Stimulated activated CD8-positive, alpha-beta memory T cell treated with anti-CD3 and anti-CD28 coated beads, Interleukin-4, amount 100 ng/mL, for 1 hour (primary cell): ENCODE measurements at places on chromosomes 1 and 21.

DNA sequence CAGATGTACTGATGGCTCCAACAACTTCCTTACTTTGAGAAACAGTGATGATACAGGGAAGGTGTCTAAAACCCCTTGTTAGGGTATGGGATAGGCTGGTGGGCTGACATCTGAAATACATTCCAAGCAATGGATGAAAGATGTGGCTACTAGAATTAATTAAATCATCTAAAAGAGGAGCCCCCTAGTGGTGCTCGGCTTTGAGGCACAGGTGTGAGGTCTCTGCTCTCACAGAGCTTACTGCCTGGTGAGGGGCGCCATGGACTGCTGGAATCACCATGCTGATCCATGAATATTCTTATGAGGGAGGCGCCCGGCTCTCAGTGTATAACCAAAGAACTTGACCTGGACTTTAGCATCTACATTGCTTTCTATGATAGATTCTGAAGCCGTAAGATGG is 48.5 kb downstream of the GNG4 start:
- no peak for DNase-seq

DNA sequence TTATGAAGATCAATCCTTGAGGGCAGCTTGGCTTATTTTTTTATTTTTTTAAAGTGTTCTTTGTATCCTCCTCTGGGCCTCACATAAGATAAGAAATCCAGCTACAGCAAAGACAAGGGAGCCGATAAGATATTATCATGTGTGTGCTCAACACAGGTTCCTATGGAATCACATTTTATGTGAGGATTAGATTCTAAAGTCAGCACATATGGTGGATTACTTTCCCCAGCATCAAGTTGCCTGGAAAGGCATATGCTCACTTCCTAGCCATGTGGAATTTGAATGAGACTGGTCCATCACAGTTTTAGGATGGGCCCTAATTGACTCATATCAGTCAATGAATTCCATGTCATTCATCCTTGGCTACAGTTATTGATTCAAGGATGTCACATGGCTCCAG is 456.9 kb upstream of the LRRC7 start:
- no peak for DNase-seq

DNA sequence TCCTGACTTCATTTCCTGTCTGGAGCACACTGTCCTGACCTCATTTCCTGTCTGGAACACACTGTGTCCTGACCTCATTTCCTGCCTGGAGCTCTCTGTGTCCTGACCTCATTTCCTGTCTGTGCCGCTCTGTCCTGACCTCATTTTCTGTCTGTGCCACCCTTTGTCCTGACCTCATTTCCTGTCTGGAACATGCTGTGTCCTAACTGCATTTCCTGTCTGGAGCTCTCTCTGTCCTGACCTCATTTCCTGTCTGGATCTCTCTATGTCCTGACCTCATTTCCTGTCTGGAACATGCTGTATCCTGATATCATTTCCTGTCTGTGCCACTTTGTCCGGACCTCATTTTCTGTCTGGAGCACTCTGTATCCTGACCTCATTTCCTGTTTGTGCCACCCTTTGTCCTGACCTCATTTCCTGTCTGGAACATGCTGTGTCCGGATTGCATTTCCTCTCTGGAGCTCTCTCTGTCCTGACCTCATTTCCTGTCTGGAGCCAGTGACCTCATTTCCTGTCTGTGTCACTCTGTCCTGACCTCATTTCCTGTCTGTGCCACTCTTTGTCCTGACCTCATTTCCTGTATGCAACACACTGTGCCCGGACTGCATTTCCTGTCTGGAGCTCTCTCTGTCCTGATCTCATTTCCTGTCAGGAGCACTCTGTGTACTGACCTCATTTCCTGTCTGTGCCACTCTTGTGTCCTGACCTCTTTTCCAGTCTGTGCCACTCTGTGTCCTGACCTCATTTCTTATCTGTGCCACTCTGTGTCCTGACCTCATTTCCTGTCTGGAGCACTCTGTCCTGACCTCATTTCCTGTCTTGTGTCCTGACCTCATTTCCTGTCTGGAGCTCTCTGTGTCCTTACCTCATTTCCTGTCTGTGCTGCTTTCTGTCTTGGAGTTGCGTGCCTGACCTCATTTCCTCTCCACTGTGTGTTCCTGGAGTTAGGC is 27.6 kb downstream of the SKI start:
- DNase-seq = peak; percentile 47

DNA sequence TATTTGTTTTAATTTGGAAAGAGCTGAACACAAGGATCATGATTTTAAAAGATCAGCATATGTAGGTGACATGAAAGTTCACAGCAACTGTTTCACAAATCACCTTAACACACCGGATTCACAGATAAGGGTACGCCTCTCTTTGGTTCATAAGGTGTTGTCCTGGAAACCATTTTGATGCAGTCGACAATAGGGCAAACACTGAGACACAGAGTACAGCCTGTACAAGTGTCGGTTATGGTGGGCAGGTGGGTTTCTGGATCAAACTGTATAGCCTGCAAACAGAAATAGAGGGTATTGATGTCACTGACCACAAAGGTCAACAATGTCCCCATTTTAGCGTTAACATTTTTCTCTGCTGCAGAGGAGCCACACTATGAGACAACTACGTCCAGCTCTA is 357.3 kb downstream of the PTBP2 start:
- no peak for DNase-seq

GRCh38 chr21:34845521-34846451 is 177.0 kb downstream of the CLIC6 start:
- no peak for DNase-seq

DNA sequence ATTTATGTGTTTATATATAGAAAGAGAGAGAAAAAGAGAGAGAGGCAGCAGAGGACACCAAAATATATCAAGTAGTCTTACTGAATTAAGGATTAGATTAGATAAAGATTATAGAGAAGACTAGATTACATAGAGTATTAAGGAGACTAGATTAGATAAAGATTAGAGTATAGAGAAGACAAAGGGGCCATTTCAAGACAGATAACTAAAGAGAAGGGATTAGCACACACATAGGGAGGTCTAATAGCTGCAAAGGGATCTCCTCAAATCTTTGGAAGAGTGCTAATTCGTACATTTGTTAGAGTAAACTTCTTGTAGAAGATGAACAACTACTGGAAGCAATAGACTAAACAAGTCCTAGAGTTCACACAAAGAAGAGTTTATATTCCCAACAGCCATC is 34.2 kb downstream of the OR6Y1 start:
- DNase-seq = no peak

DNA sequence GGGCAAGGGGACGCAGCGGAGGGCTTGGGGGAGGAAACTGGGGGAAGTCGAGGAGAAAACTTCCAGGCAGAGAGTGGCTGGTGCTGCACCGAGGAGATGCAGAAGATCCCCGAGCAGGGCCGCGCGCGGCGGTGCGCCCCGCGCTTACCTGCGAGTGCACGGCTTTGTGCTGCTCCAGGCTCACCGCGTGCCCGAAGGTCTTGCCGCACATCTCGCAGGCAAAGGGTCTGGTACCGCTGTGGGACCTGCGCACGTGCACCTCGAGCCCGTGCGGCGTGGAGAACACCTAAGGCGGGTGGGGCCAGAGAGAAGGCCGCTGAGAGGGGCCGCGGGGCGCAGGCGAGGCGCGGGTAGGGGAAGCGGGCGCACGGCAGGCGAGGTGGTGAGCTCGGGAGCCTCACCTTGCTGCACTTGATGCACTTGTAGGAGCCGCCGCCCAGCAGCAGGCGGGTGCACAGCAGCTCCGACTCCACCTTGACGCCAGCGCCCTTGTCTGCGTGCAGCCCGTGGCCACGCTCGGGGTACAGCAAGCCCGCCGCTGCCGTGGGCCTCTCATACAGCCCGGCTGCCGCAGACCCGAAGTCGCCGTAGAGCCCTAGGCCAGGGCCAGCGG is 6.4 kb downstream of the GFI1 start:
- no peak for DNase-seq

GRCh38 chr1:13809461-13810159 is 109.6 kb downstream of the PRDM2 start:
- DNase-seq = no peak

GRCh38 chr21:31371715-31372470 is 27.8 kb upstream of the TIAM1 start:
- no peak for DNase-seq

- no peak for DNase-seq
Measured at GRCh38 chr1:183590244-183591191, at the start of gene NCF2. Gene NCF2, minus strand, starts transcription at chr1:183590459. Its CDS starts 130 bp downstream, at chr1:183590329.

DNA sequence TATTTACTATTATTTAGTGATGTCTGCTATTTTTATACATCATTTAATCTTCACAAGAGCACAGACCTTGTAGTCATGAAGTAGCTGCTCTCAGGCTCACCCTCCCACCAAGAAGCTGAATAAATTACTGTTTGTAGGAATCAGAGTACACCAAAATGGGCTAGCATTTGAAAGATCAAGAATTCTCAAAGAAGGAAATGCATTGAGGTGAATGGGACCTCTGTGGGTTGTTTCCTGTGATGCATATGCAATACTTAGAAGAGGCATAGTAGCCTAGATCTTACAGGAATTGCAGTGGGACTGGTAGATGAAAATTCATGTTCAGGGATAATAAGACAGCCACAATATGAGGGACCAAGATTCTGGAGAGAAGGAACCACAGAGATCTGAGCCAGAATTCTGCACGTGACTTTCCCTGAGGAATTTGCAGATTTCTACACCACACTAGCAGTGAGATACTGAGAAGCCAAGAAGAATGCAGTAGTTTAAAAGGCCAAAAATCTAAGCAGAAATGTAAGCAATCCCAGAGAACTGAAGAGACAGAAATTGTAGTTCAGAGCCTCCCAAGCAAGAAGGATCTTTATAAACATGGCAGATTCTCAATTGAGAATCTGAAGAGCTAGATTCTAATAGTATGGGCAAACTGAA is 307.0 kb downstream of the ST6GALNAC3 start:
- no peak for DNase-seq

GRCh38 chr1:167439301-167439988 is 78.9 kb downstream of the CD247 start:
- DNase-seq = no peak

DNA sequence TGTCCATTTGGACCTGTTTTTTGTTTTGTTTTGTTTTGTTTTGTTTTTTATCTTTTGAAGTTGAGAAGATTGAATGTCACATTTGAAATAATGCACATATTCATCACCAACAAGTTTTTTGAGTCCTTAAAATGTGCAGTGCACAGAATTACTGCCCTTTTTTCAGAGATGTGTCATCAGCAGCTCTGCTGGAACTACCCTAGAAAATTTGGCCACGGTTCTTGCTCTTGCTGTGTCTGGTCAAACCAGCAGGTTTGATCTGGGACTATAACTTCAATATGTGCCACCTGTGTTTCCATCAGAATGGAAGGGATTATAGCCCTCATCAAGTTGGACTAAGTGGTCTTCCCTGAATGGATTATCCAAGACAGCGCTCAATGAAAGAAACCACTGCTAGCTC is 24.1 kb upstream of the CNN3 start:
- no peak for DNase-seq

DNA sequence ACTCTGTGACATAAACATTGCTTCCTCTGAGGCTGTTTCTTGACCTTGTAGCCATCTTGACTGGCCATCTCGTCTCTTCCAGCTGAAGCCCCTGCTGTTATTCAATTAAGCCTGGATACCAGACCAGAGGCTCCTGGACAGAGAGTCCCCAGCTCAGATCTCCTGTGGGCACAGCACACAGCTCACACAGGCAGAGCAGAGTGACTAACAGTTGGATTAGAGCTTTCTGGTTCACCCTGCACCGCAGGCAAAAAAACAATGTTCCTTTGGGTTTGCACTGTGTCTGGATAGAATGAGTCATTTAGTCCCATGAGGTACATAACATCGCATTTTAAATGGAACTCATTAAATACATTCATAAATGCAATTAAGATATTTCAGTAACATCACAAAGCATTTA is 33.4 kb upstream of the USH2A start:
- no peak for DNase-seq

DNA sequence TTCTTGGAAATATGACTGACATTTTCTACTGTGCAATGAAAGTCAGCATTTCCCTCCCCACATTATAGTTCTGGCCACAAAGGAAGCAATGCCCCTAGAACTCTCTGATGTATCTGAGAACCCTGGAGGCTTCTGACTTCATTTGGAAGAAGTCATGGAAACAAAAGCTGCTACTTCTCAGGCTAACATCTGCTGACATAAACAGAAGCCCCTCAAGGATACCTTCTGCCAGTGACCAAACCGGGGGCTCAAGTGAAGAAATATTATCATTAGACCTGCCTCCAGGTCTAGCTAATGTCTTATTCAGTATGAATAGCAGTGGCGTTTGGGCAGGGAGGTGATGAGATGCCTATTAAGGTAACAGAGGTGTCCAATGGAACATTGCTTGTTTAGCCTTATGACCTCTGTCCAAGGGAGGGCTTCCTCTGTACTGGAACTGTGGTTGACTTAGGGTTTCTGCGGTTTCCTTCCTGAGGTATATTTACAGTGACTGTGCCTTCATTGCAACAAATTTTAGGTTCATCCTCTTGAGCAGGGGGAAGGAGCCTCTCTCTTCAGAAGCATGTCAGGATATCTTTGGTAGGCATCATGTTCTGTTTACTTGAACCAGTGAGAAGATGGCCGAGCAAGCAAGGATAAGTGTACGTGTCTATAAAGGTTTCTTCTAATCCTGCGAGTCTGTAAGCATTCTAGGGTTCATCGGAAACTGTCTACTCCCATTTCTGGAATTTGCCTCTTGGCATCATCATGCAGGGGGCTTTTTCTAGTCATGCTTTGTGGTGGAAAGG is 161.7 kb downstream of the PBX1 start:
- no peak for DNase-seq

GRCh38 chr21:32311621-32312020 is 13.0 kb downstream of the MRAP start:
- DNase-seq = no peak

DNA sequence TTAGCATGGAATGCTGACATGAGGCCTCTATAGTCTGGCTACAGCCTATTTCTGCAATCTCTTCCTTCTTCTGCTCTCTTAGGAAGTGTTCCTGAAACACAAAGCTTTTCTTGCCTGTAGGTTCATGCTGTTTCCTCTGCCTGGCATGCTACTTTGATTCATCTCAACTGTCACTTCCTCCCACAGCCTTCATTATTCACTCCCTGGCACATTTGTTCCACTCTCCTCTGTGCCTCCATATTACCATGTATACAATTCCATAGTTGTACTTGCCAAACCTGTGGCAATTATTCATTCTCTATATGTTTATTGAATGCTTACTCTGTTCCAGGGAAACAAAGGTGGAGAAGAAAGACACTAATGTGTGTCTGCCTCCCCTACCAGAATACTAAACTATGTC is 210.2 kb downstream of the LRRC7 start:
- DNase-seq = no peak

- no peak for DNase-seq
Measured at GRCh38 chr1:48203287-48203900, 19.1 kb upstream of the SLC5A9 start.

DNA sequence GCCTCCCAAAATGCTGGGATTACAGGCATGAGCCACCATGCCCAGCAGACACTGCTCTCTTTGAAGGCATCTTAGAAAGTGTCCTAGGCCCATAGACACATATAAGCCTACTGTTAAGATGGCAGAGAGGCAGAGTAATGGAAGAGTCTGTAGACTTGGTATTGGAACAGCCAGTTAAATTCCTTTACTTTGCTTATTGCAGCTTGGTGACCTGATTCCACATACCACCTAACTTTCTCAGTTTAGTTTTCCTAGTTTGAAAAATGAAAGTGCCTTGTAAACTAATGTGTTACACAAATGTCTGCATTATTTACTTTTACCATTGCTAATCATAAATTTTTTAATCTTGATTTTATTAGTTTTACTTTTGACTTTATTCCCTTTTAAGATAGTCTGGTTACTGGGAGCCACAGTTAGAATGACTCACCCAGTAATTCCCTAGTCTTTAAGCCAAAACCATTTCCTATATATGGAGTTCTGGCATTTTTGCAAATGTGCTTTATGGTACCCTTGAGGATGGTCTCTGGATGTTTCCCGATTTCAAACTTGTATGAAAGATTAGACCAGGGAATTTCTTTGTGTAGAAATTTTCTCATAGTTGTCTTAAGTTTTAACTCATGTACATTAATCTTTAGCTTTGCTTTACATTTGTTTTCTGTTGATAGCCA is 6.4 kb downstream of the SMAP2 start:
- no peak for DNase-seq
